ENCODE measurements at places on chromosomes 7 and 10. TPM values are rescaled to one million over a fixed set of nuclear protein-coding genes. Genes with fewer than 3 reads are reported as not detected.

DNA sequence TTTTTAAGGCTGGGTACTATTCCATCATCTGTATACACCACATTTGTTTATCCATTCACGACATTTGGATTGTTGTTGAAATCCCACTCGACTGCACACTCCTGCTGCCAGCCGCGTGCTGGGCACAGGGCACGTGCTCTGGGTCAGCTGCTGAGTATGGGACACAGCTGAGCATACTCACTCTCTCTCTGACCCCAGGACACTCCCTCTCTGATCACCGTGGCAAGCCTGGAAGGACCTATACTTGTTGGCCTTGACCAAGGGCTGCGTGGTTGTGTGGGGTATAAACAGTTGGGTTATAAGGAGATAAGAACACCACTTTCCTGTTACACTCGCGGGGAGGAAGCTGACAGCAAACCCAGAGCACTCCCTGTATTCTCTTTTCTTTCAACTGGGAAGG, 153.0 kb upstream of the RHEB start:
- no peak for DNase-seq
- no peak overlapping the region for H3K27ac ChIP-seq
- peaks cover 22% of the 10 kb centered on the region for H3K4me1 ChIP-seq

DNA sequence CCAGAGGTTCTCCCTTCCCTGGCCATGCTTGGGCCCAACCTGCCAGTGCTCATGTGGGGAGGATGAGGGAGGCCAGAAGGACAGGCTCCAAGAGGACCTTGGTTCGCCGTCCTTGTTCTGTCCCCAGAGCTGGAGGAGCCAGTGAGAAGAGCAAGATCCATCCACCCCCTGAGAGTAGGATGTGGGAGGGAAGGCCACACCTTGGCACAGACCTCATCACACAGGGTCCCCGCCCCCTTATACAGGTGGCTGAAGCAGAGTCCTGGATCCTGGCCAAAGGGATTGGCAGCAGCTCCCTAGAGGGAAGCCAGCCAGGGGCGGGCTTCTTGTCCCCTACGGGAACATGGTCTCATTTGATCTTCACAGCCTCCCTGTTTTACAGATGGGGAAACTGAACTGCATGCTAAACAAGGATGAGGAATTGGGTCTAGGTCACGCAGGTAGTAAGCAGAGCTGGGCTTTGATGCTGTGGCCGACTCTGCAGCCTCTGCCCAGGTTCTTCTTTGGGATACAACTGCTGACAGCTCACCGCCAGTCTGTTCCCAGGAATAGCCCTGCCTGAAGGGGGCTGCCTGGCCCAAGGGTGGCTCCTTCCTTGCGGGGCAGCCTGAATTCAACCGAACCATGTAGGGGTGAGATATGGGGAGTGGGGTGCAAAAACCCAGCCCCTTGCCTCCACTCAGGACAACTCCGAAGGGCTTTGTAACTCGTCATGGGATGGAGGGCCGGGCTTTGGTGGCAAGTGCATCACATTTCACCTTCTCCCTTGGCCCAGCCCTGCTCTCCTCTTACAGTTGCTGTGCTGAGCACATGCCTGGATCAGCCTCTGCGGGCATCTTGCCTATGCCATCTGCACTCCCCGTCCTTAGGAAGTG, 62.2 kb upstream of the KDM7A start:
- no peak for DNase-seq
- H3K4me3 ChIP-seq = no peak overlapping the region
- no peaks in the 10 kb centered on the region for H3K36me3 ChIP-seq
- H3K4me1 ChIP-seq = no peaks in the 10 kb centered on the region
- H3K27ac ChIP-seq = no peak overlapping the region

The PGAM2 gene
- not detected for polyA plus RNA-seq

DNA sequence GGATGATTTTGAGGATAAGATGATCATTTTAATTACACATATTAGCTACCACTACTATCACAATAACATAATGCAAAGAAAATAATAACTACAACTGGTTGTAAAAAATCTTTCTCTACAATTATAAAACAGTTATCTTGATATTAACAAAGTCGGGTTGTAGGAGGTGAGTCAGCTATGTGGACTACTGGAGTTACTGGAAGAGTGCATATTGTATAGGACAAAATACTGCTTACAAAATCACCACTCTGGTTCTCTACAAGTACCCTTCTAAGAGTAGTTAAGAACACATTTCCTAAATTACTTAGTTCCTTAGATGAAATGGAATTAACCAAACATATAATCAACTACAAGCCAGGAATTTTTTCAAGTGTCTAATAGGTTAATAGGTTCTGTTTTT, 74.1 kb downstream of the HYCC1 start:
- no peaks in the 10 kb centered on the region for H3K4me1 ChIP-seq
- H3K27ac ChIP-seq = no peak overlapping the region
- H3K36me3 ChIP-seq = peaks cover 8% of the 10 kb centered on the region

The NSUN5 gene
- 32.0 TPM for polyA plus RNA-seq

GRCh38 chr7:139254728-139255127, 23.7 kb downstream of the UBN2 start:
- DNase-seq = no peak
- H3K36me3 ChIP-seq = peaks cover 34% of the 10 kb centered on the region
- no peaks in the 10 kb centered on the region for H3K4me1 ChIP-seq
- peaks cover 4% of the 10 kb centered on the region for H3K27me3 ChIP-seq
- no peak overlapping the region for H3K4me3 ChIP-seq
- H3K27ac ChIP-seq = no peak overlapping the region

The NCF1 gene
- 3.5 TPM for polyA plus RNA-seq

GRCh38 chr7:36244429-36244828, 91.4 kb downstream of the EEPD1 start:
- no peaks in the 10 kb centered on the region for H3K4me1 ChIP-seq
- H3K27ac ChIP-seq = no peak overlapping the region
- DNase-seq = no peak
- H3K27me3 ChIP-seq = peaks cover 2% of the 10 kb centered on the region
- no peak overlapping the region for H3K4me3 ChIP-seq

- no peak for DNase-seq
- H3K27me3 ChIP-seq = peaks cover 9% of the 10 kb centered on the region
- no peak overlapping the region for H3K4me3 ChIP-seq
- H3K36me3 ChIP-seq = no peaks in the 10 kb centered on the region
- peak overlapping the region; percentile 82 for H3K27ac ChIP-seq
Measured at GRCh38 chr7:156896388-156897022, 3.5 kb upstream of the LMBR1 start.

The ENKUR gene
- polyA plus RNA-seq = 1.4 TPM

GRCh38 chr10:48358162-48358561, 51.7 kb downstream of the MAPK8 start:
- peaks cover 19% of the 10 kb centered on the region for H3K4me1 ChIP-seq
- no peak overlapping the region for H3K27ac ChIP-seq
- H3K27me3 ChIP-seq = no peaks in the 10 kb centered on the region

GRCh38 chr7:31251441-31251840, 89.1 kb downstream of the NEUROD6 start:
- H3K36me3 ChIP-seq = no peaks in the 10 kb centered on the region
- no peaks in the 10 kb centered on the region for H3K4me1 ChIP-seq
- no peak for DNase-seq
- no peak overlapping the region for H3K4me3 ChIP-seq
- H3K27ac ChIP-seq = no peak overlapping the region

The CYP3A4 gene
- polyA plus RNA-seq = not detected

The CRYGN gene
- polyA plus RNA-seq = not detected

DNA sequence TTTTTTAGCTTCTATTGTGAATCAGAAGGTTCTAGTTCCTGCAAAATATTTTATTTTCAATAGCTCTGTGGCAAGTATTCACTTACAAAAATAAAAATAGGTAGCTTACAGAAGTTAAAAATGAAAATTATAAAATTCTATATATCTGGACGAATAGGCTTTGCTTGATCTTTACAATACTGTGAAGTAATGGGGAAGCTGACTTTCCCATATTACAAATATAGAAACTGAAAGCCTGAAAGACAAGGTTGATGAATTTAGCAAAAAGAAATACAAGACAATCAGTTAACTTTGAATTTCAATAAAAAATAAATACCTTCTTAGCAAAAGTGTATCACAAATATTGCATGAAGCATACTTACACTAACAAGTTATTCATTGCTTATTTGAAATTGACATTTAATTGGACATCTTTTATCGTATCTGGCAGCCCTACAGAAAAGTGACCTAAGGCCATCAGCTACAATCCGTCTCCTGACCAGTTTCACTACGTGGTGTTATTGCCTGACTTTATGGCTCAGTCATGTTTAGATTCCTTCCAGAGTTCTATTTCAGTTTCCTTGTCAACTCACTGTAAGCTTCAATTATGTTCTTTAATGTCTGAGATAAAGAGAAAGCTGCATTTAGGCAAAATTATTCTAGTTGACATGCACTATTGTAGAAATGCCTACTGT, 310.5 kb upstream of the HGF start:
- H3K4me3 ChIP-seq = no peak overlapping the region
- no peak overlapping the region for H3K27ac ChIP-seq
- H3K27me3 ChIP-seq = no peaks in the 10 kb centered on the region
- DNase-seq = no peak
- H3K36me3 ChIP-seq = no peaks in the 10 kb centered on the region
